NCI-H510A treated with DMSO at 0.1 percent for 48 hours (cell line): ENCODE measurements at places on chromosomes 1 and 21.

DNA sequence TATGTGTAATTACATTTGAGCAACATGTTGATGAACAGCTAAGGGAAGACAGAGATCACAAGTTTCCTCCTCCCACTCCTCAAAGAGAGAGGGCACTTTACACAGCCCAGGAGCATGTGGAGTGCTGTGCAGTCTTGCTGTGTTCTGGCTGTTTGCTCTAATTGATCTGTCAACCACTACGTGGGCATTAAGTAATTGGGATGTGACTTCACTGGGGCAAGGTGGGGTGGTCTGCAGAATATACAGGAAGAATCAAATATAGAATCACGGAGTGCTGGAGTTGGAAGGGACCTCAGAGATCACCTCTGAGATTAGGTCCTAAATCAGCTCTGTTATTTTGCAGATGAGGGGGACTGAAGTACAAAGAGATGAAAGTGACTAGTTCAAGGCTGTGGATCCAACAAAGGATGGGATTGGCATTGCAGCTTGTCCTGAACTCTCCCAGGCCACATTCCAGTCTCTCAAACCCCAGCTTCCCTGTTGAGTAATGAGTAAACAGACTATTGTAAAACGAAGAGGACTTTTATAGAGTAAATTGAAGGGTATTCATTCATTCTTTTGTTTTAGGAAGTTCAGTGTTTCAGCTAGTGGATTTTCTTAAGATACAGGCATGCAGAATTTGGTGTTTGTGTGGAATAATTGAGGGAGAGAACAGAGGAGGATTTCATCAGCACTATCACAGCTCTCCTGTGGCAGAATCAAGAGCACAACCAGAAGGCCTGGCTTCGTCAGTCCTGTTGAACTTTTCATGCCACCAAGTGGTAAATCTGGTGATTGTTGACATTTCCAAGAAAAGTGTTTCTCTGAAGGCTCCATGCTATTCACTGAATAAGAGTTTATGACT lies 22.4 kb downstream of the NOS1AP start:
- DNase-seq: no peak

DNA sequence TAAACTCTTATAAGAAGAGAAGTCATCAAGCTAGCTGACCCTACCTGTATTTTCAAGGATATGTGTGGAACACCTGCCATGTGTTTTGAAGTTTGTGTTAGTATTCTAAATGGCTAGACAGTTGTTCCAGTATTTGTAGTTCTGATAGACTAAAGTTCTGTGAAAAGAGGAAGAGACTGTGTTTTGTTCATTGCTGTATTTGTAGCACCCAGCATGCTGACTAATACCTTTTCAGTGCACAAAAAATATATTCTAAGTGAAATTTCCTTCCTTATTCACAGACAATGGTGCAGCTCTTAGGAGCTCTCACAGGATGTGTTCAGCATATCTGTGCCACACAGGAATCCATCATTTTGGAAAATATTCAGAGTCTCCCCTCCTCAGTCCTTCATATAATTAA lies 8.2 kb upstream of the METTL18 start:
- no peak for DNase-seq

- no peak for DNase-seq
These were observed 581.1 kb downstream of the KCNT2 start for GRCh38 chr1:196027127-196027526.

DNA sequence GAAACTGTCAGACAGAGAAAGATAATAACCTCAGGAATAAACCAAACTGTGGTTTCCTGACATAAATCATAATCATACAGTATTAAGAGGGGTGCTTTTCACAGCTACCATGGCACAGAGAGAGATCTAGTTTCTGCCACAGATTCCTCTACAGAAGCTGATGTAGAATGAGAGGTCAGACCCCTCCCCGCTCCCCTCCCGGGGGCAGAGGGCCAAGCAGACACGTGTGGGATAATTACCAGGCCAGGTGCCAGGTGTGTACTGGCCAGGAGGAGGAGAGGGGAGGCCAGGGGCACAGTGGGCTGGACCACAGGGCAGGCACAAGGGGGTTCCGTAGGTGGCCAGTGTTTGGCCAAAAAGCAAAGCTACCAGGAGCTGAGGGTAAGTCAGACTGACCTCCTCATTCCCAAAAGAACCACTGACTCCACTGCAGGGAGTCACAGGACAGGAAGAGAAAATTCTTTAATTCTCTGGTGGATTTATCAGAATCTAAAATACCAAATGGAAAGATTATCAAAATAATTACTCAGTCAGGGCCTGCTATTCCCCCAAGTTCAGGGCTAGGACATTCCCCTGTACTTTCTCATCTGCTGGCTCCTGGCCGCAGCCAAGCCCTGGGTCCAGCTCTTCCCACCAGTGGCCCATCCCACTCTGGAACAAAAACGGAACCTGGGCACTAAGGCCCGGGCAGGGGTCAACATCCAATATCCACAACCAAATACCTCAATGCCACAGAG lies 30.0 kb downstream of the C2CD2 start:
- DNase-seq: no peak

GRCh38 chr1:29121516-29121935 lies 2.2 kb downstream of the TMEM200B start:
- no peak for DNase-seq

DNA sequence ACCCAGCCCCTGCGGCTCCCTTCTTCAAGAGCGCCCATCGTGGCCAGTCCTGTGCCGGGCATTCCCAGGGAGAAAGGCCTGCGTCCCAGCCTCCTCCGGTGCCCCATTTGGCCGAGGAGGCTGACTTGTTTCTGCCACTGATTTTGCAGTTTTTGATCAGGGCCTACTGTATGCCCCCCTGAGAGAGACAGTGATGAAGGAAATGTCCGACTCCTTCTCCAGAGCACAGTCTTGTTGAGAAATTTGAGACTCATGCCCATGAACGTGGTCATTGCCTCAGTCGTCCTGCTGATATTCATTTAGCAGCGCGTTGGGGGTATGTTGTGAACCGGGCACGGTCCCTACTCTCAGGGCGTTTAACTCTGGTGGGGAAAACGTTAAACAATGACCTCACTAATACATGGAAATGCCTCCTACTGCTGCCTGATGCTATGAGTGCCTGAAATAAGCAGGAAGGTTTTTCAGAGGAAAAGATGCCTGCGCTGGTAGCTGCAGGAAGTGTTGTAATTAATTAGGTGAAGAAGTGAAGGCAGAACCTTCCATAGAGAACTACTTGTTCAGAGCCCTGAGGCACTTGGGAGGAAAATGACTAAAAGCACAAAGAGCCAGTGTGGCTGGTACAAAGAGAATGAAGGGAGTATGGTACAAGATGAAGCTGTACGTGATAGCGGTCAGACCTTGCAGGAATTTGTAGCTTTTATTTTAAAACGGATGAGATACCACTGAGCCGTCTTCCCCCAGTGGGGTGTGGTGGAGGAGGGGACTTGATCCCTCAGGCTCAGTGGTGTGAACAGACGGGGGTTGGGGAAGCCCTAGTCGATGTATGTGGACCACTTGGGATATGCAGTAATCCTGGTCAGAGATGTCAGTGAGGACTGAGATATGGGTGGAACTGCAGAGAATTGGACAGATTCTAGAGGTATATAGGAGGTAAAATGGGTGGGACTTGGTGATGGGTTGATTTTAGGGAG lies 730 bp downstream of the ZCCHC17 start:
- DNase-seq: no peak

DNA sequence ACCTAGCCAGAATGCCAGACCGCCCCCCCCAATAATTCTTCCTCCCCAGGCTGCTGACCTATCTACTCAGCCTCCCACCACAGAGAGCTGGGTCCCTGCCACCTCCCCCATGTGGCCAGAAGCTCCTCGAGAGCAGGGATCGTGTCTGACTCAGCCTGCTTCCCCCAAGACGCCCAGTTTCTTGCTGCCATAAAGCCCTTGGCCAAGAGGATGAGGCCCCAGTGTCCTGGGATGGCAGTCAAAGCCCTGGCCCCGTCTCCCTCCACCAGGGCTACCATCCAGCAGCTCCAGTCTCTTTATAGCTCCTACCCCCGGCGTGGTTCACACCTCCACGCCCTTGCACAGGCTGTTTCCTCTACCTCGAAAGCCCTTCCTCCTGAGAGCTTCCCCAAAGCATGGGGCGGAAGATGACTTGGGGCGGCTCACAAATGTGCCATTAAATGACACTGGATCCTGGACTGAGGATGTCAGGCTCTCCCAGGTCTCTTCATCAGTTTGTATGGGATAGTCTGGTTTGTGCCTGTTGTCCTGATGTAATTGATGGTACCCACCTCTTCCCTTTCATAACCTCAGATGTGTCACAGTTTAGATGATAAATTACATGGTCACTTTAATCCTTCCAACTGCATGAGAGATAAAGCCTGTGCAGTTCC lies 13.2 kb downstream of the ADGRB2 start:
- no peak for DNase-seq

DNA sequence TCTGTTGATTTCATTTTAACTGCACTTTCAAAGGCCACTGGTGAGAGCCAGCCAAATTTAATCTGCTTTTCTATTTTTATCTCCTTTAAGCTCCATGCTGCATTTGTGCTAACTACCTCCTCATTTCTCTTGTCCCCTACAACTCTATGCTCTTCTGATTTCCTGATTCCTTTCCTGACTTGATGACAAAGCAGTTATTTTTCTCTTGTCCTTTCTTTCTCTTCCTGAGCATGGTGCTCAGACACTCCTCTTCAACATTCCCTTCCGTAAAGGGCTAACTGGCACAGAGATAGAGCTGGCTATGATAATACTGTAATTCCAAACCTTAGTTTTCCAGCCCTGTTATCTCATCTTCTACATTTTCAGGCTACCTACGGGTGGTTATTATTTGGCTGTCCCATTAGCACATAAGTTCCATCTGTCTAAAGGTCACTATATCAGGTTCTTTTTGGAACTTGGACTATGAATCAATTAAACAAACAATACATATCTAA lies 6.8 kb upstream of the BCAS2 start:
- no peak for DNase-seq

DNA sequence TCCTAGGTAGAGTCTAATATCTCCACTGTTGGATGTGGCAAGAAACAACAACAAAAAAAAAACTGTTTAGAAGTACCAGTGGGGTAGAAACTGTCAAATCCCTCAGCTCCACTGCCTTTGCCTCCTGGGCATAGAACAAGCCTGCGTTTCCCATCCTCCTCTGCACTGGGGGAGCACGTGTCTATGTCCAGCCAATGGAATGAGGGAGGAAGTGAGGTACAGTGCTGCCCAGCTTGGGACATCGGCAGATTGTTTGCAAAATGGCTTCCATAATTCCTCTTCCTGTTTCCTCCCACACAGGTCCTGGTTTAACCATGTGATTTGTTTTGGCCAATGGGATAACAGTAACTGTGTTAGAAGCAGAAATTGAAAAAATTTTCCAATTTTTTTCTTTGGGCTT lies 39.1 kb downstream of the PSMG1 start:
- no peak for DNase-seq

DNA sequence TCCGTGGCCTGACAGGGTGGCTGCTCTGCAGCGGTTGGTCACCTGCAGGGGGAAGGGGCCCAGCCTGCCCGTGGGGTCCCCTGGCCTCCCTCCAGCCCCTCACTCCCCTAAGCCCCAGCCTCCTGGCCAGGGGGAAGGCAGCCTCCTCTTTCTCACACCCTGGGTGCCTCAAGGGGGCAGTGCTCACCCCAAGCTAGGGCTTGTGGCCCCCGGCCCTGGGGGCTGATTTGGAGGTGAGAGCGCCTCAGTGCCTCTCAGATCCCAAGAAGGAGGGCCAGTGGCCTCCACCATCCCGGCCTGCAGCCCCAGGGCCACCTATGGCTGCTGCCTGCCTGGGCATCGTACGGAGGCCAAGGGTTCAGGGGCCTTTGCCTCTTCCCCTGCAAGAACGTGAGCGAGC lies 66.4 kb upstream of the TTC34 start:
- DNase-seq: no peak

- no peak for DNase-seq
These were observed 725.7 kb downstream of the USP25 start for GRCh38 chr21:16455526-16455925.

DNA sequence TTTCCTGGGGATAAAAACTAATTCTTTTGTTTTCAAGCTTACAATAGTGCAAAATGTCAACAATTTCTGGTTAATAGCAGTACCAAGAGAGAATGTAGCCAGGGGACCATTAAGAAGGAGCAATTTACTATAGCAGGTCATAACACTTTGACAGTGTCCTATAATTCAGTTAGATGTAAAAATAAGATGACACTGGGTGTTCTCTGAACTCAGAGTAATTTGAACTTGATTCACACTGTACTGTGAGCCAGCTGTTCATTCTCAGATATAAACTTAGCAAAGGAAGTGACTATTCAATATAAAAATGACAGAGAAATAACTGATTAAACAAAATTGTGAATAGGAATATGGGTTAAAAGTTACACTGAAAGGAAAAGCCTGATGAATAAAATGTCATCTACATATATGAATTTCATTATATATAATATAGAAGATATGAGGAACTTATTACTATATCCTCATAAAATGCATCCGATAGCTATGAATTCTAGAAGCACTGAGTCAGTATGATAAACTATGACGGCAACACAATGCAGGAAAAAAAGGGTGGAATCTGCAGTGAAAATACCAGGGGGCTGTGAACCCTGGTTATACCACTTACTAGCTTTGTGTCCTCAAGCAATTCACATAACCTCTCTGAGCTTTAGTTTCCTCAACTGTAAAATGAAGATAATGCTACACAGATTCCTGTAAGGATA lies 135.9 kb downstream of the ACBD6 start:
- no peak for DNase-seq

- no peak for DNase-seq
These were observed 439.5 kb downstream of the PLPP3 start for GRCh38 chr1:56139836-56140235.

GRCh38 chr1:8631163-8631562 lies 186.3 kb downstream of the RERE start:
- no peak for DNase-seq

DNA sequence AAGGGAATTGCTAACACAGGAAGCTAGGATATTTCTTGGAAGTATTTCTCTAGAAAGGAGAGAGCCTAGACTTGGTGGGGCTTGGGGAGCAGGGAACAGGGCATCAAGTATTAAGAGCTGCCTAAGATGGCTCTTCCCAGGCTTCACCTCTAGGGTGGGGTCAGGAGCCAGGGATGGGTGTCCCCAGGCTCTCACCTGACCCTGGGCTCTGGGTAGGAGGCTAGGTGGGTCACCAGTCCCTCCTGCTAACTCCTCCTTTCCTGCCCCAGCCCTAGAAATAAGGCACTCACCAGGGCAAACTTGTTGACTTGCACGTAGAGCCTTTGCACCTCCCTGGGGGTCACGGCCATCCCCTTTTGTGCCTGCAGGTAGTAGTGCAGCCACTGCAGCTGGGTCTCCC lies 15.0 kb downstream of the ETNK2 start:
- DNase-seq: no peak

DNA sequence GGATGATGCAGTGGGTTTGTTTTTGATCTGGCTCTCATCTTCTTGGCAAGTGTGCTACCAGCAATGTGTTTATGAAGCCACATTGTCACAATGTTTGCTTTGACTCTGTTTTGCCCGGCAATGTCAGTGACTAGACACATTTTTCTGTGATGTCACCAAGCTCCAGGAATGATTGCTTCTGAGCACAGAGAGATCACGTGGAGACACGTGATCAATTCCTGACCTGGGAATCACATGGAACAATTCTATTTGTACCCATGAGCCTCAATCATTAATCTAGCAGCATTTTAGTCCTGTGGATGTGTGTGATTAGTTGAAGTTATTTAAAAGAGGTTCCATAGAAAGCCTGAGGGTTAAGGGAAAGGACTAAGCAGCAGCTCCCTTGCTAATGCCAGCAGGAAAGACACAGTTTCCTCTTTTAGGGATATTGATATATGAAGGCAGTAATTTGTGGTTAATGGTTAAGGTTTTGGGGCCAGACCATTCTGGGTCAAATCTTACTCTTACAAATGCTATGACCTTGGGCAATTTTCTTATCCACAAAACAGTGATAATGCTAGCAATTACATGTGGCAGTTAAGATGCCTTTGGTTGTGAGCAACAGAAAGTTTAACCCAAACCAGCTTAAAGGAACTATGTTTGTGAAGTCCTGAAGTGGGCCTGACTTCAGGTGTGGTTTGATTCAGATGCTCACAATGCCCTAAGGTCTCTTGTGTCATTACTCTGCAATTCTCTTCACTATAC lies 59.0 kb downstream of the FASLG start:
- no peak for DNase-seq
